ENCODE measurements at places on chromosomes 4 and X. TPM values are rescaled to one million over a fixed set of nuclear protein-coding genes. Genes with fewer than 3 reads are reported as not detected.

- DNase-seq, result no peak
Measured at GRCh38 chr4:12933760-12934221, 550.3 kb downstream of the RAB28 start.

GRCh38 chrX:11781734-11782370, 23.8 kb downstream of the MSL3 start:
- DNase-seq, result no peak

Gene CMC4
- 11.9 TPM for total RNA-seq

Gene JADE1
- 33.8 TPM for total RNA-seq

GRCh38 chr4:137076908-137077307, 455.4 kb downstream of the PCDH18 start:
- no peak for DNase-seq

Gene SLC7A11
- total RNA-seq, result 0.75 TPM

Gene BEND4
- total RNA-seq, result not detected

GRCh38 chr4:75565481-75565880, 9.6 kb downstream of the ODAPH start:
- DNase-seq, result no peak

DNA sequence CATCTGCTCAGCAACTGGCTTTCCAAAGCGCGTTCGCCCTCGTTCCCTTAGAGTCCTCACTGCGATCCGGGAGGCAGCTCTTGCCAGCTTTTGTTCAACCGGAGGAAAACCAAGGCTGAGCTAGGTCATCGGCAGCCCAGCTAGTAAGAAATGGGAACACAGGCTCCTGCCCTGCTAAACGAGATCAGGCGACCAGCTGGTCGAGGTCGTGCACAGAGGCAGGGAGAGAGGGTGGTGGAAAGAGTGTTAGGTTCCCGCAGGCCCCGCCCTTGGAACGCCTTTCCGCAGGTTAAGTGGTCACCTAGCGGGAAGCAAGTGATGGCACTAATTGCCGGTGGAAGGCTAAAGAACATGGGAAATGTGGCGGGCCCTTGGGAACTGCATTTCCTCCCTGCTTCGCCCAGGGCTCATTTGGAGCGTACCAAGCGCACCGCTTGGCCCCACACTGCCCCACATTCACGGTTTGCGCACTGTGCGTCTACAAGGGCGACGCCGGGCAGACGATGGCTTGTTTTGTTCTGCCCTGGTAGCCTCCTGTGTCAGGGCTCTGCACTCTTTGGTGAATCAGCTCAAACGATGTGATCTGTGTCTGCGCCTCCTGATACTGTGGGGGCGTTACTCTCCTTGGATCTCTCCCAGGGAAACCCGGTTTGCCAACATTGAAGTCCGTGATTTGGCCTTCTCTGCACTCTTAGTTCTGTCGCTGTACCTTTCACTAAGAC, 7.2 kb upstream of the PRDM8 start:
- no peak for DNase-seq
